ENCODE measurements at places on chromosomes 3 and 15.

DNA sequence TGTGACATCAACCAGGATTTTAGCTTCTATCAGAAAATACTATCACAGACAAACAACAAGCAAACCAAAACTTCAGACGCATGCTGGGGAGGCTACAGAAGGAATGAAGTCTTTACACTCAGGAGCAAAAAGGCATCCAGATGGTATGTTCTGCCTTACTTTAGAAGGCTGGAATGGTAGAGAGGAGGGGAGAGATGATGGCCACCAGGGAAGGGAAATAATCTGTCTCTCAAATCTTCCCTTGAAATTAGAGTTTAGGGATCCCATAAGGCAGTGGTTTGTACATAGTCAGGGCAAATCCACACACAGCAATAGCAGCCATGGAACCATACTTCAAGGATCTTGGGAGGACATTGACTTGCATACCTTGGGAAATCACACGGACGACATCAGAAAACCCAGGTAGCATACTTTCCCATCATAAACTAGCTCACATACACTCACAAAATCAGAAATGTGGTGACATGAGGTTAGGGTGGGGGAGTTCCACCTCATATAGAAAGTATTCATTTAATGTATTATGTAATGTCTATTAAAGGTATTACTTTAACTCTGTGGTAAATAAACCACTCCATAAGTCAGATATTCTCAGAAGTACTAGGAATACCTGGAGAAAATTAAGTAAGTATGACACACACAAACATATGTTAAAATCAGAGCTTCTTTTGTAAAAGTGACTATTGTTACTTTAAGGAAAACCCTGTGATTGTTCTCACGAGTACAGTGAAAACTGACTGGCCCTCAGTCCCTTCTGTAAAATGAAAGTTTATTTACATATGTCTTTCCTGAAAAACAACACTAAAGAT, 9.4 kb downstream of the BTLA start:
- no peak for DNase-seq

DNA sequence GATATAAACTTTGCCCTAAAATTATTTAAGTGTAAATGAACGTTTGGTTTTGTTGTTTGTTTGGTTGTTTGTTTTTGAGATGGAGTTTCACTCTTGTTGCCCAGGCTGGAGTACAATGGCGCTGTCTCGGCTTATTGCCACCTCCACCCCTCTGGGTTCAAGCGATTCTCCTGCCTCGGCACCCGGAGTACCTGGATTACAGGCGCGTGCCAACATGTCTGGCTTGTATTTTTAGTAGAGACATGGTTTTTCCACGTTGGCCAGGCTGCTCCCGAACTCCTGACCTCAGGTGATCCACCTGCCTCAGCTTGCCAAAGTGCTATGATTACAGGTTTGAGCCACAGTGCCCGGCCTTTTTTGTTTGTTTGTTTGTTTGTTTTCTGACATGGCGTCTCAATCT, 87.9 kb upstream of the CHD2 start:
- DNase-seq, result no peak

DNA sequence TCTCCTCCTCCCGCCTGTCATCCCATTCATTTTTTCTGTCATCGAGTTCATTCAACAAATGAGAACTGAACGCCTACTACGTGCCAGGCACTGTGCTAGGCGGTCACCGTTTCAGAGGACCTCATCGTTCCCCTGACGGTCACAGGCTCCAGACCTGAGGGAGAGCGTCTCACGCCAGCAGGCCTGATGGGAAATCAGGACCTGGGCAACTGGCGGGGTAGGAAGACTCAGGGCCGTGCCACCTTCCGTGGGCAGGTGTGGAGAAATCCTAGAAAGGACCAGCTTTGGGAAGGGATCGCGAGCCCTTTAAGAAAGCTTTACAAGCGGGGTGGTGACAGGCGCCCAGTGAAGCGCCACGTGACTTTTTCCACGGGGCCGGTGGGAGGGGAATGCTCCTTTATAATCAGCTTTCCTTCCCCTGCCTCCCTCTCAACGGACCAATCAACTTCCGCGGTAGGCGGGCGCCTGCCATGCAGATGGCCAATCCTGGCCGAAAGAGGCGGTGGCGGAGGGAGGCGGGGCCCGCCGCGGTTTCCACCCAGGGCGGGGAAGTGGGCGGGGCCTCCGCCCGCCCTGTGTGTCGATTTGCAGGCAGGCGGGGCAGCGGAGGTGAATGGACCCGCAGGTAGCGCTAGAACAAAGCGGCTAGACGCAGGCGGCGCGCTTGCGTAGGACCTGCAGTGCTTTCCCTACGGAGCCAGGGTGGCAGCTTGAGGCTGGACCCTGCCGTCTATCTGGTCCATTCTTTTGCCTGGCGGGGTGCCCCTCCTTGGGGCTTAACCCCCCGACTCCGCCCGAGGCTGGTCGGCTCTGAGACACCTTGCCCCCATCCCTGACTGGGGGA, 819 bp upstream of the DUSP7 start:
- DNase-seq, result peak; percentile 99

DNA sequence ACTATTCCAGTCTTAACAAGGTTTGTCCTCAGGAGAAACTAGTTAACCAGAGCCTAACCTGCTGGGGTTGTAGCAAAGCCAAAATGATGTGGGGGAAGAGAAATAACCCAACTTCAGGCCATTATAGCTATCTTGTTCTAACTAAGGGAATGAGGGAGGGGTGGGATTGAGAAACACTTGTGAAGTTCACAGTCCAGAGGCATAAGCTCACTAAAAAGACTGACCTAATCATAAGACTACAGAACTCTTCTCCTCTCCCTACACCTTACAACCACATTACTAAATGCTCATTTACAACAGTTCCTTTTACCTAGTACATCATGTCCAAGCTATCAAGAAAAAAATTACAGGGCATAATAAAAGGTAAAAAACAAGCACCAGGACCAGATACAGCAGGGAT, 52.8 kb downstream of the UBE3A start:
- no peak for DNase-seq

DNA sequence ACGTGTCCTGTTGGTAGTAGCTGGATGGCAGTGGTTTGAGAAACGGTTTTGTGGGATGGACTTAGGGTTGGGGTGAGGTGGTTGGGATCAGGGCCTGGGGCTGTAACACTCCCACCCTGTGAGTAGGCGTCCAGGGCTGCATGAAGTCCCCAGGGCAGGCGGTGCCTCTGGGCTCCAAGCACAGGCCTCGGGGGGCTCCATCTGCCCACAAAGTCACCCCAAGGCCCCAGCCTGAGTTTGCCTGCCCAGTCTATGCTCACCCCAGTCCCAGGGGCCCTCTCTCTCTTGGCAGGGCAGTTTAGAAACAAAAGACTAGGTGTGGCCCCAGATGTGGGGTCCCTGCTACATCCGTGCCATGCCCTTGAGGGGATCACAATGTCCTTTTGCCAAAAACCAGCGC, 86.9 kb upstream of the PRR23E start:
- no peak for DNase-seq

- DNase-seq, result no peak
Measured at GRCh38 chr15:60396560-60396957, 1.2 kb downstream of the ANXA2 start.

DNA sequence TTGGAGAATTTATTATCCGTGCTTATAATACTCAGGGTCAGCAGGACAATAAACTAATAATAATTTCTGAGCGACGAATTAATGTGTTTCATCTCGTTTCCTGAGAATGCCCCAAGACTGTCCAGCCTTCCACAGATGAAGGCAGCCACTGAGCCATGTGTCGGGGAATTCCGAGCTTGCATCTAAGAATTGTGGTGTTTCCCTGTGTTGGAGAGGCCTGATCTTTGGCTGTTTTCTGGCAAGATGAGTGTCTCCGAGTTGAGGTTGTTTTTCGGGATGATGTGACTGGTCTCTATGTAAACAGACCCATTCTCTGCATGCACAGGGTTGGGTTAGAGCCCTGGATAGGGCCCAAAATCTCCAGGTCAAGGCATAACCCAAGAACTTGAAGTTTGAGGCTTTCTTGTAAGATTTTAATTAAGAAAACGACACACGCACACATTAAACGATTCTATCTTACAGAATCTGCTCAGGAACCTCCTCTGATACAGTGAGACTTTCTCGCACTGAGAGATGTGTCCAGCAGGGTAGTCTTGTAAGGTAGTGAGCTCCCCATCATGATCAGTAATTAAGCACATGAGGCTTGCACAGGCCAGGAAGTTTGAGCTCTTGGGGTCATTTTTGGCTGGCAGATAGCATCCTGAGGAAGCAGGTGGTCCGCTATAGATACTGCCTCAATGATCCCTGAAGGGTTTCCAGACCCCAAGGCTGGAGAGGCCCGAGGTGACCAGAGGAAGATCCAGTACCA, 14.4 kb downstream of the FGD5 start:
- no peak for DNase-seq

GRCh38 chr3:33826688-33827087, 28.3 kb downstream of the PDCD6IP start:
- no peak for DNase-seq

- DNase-seq, result no peak
Measured at GRCh38 chr3:181488536-181488935, 223.2 kb upstream of the SOX2 start.

GRCh38 chr3:167246252-167246651, 133.8 kb downstream of the ZBBX start:
- DNase-seq, result no peak

Data from activated T-helper 1 cell treated with anti-CD3 and anti-CD28 coated beads, Interleukin-2, amount 50 U/mL, for 16 hours (primary cell).